ENCODE measurements at places on chromosomes 1 and 21. TPM values are rescaled to one million over a fixed set of nuclear protein-coding genes. Genes with fewer than 3 reads are reported as not detected.

DNA sequence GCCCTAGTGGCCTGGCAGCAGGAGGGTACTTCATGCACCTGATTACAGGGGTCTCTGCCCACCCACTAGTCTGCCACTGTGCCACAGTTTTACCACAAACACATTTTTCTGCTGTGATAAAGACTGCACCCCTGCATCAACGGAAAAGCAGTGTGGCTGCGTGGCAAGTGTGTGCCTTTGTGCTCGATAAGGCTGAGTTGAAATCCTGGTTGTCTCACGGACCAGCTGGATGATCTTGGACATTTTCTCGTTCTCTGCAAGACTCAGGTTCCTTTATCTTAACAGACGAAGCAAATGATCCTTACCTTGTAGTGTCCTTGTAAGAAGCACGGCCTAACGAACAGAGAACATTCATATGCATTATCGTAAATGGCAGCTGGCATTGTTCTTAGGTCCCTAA, 10.2 kb downstream of the GRHL3 start:
- no peak for DNase-seq

Gene LSM10
- total RNA-seq, result 20.9 TPM

DNA sequence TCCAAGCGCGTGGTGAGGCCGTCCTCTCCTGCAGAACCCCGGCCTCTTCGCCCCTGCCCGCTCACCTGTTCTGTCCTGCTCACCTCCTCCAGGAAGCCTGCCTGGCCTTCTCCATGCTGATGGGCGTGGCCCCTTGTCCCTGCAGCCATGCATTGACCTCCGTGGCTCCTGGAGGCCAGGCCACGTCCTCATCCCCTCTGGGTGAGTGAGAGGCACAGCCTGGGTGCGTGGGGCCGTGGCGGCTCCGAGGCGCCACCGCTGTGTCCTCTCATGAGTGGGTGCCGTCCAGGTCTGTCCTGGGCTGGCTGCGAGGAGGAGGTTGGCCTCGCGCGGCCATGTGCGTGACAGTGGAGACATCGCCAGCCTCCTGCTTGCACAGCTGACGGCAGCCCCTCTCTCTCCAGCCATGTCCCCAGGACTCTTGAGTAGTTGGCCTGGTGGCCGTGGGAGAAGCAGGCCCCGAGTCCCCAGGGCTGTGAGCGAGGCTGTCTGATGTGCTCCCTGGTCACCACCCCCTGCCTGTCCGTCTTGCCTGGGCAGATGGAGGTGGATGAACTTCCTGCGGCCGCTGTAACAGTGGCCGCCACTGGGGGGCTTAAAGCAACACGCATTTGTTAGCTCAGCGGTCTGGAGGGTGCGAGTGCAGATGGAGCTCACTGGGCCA, 58.1 kb downstream of the PRKCZ start:
- no peak for DNase-seq

Gene NIBAN1
- 10.3 TPM for total RNA-seq

Gene SPRR1A
- total RNA-seq, result not detected

DNA sequence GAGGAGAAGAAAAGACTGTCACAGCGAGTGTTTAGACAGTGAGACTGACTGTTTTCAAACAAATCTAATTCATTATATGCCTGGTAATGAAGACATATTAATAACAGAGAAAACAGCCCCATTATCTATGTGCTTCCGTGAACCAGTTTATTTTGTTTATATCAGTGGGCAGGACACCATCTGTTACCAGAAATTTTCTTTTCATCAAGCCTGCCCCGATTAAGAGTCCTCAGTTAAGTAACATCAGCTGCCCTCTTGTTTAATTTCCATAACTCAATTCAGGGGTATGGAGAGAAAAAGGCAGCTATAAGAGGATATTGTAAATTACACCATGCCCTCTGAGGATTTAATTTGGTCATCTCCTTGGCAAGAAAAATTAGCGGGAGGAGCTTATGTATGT, 94.0 kb downstream of the TMEM200B start:
- DNase-seq, result no peak

GRCh38 chr1:91997607-91998195, 32.1 kb upstream of the EPHX4 start:
- peak; percentile 42 for DNase-seq

DNA sequence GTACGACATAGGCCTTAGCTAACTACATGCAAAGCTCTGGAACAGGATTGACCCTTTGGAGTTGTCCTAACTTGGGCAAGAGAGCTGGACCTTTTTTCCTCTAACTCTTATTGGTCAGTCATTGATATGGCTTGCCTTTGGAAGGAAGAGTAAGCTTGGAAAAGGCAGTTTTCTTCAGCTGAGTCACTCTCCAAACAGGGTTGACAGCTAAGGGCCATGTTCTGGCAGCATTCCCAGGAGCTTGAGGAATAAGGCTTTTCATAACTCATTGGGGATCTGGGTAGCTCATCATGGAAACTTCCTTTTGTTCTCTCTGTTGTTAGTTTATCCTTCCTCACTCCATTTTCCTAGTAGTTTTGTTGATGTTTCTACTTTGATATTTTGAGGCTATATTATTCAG, 14.5 kb upstream of the ERRFI1 start:
- DNase-seq, result no peak

Gene SPATA17
- not detected for total RNA-seq

GRCh38 chr1:16954579-16954978, 25.8 kb downstream of the MFAP2 start:
- DNase-seq, result no peak

Gene VAMP3
- 88.1 TPM for total RNA-seq

GRCh38 chr1:235485558-235485957, 18.7 kb downstream of the B3GALNT2 start:
- DNase-seq, result no peak

Gene C4BPB
- total RNA-seq, result 1.8 TPM

DNA sequence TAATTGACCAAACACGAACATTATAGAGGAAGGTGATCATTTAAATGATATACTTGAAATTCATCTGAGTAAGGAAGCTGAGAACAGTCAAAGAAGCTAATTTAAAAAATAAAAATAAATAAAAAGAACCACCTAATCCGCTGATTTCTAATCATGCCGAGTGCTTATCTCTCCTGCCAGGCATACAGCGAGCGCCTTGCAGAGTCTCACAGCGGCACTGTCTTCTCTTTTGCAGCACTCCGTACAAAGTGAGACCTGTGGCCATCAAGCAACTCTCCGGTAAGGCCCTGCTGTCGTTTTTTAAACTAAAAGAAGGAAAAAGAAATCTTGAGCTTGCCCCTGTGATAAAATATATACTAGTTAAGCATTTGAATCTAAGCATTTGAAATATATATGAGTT, 45.3 kb downstream of the PDE9A start:
- DNase-seq, result no peak

All from CD8-positive, alpha-beta T cell (primary cell).